ENCODE measurements at places on chromosomes 12 and 14.
A peak's percentile ranks its signal among the peaks of the same experiment; 100 is the strongest.

DNA sequence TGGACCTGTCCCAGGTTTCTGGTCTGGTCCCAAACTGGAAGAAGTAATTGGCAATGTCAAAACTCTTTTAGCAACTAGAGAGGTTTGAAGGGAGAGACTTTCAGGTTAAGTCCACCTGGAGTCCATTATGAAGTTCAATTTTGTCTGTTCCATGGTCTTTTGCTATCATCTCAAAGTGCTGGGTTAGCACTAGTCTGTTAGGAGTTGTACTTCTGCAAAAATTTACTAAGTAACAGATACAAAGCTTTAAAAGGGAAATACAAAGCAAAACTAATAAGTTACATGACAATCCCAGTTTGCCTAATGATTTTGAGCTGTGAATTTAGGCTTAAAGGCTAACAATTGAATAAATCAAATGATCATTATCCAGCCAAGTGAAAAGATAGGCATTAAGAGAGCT, 643.9 kb downstream of the C12orf50 start:
- no peak for DNase-seq

DNA sequence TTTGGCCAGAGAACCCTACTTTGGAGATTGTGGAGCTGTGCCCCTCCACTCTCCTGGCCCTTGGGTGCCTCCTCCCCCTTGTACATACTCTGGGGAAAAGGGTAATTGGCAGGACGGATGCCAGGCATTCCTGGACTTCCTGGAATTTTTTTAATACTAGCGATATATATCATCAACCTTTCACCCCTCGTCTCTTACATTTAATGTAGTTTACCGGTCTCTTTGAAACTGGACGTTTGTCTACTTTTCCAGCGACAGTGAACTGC, 767 bp upstream of the CRY1 start:
- no peak for DNase-seq

DNA sequence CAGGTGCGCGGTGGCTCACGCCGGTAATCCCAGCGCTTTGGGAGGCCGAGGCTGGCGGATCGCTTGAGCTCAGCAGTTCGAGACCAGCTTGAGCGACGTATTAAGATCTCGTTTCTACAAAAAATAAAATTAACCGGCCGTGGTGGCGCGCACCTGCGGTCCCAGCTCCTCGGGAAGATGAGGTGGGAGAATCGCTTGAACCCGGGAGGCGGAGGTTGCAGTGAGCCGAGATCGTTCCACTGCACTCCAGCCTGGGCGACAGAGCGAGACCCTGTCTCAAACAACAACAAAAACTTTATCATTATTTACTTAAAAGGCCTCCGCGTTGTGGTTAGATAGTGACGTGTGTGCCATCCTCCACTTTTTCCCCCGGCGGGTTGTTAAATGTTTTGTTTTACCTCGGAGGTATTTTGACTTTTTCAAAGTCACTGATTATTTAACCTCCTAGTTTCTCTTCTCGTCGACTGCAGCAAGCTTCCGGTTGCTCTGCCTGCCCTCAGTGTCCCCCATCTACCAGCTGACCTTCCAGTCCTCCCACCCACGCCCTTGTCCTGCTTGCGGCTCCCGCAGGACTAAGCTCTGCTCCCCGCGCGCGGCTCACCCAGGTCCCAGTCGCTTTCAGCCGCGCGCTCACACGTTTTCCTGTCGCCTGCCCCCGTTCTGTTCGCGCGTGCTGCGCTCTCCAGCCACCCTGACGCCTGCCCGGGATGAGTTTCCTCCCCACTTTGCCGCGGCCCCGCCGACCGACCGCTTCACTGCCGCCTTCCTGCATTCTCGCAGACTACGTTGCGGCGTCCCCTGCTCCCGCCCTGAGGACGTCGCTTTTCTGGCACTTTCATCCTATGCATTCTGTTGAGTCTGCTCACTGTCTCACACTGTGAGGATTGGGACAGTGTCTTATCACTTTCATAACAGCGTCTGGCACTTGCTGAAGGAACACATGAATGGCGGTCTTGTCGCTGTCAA, 1.2 kb upstream of the SCAF11 start:
- DNase-seq: peak; percentile 76

- DNase-seq: peak; percentile 49
These were observed 20.3 kb upstream of the SYCP3 start for GRCh38 chr12:101759396-101760047.

DNA sequence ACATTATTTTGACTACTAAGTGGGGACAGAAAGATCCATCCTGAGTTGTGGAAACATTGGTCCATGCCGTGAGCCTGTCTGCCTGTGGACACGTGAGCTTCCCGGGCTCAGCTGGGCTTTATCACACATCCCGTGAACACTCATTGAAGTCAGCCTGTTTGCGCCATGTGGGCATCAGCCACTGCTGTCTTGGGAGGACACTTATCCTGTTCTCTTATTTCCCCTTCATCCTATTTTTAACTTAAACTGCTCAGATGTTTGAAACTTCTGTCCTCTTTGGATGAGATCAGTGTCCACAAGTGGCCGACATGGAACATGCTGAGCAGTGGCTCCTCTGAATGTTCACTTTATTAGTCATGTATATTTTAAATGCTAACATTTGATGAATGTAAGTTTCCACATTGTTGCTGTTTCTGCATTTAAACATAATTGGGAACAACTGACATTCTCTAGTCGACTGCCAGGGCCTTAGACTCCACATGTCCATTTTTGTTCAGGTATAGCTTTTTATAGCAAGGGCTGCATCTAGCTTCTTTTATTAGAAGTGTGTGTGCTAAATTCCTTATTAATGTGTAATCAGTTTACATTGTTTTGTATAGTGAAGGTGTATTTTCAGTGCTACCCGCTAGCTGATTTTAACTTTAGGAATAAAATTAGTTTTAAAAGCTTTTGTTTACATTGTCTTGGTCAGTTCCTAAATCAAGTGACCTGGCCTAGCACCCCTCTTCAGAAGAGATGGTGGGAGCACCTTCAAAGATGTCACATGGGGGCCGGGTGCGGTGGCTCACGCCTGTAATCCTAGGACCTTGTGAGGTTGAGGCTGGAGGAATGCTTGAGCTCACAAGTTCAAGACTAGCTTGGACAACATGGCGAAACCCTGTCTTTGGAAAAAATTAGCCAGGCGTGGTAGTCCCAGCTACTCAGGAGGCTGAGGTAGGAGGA, 24.0 kb downstream of the RNF34 start:
- no peak for DNase-seq

- DNase-seq: peak; percentile 47
These were observed 1.1 kb upstream of the PRKAG1 start for GRCh38 chr12:49019443-49020324.

GRCh38 chr12:27460471-27460978, 14.0 kb downstream of the SMCO2 start:
- DNase-seq: no peak

DNA sequence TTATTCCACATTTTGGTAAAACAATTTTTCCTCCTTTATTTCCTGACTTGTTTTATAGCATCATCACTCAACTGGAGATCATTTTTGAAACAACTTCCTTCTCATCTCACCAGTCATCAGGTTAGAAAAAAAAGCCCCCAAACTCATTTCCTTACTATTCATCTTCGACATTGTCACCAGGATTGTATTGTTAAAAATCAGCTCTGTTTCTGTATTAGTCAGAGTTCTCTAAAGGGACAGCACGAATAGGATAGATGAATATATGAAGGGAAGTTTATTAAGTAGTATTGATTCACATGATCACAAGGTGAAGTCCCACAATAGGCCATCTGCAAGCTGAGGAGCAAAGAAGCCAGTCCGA, 392.6 kb downstream of the FUT8 start:
- DNase-seq: no peak

DNA sequence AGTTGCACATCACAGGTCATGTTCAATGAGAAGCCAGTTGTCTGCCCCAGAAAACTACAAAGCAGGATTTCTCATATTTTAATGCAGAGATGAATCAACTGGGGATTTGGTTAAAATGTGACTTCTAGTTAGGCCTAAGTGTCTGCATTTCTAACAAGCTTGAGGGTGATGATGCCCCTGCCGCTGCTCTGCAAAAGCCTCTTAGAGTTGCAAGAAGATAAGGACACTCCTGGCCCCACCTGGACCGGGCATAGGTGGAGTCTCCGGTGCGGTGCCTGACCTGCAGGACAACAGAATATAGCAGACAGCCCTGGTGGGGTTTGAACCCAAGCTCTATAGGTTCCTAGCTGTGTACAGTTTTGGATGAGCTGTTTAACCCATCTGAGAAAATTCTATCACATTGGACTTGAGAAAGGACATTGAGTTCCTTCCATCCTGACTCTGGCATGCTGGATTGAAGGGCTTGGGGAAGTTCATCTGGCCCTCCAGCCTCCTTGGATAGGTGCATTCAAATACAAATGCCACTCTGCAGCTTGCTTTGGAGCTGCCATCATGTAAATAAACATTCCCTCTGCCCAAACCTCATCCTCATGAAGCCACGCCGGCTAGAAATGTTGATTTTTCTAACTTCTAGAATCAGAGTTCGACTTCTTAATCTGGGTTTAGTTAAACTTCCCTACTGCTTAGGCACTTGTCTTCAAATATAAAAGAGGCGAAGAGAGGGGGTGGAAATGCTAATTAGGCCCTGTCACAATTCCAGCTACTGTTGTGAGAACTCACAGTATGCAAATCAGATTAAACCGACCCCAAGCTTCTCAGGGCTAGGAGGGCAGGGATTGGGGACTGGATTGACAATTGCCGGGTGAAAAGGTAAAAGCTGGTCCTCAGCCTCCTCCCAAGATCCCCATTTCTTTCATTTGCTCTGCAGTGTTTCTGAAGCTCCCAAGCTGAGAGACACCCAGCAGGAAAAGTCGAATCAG, 1225.6 kb downstream of the VRK1 start:
- DNase-seq: no peak

- peak; percentile 64 for DNase-seq
These were observed 48.7 kb downstream of the NEUROD4 start for GRCh38 chr12:55068416-55069010.

DNA sequence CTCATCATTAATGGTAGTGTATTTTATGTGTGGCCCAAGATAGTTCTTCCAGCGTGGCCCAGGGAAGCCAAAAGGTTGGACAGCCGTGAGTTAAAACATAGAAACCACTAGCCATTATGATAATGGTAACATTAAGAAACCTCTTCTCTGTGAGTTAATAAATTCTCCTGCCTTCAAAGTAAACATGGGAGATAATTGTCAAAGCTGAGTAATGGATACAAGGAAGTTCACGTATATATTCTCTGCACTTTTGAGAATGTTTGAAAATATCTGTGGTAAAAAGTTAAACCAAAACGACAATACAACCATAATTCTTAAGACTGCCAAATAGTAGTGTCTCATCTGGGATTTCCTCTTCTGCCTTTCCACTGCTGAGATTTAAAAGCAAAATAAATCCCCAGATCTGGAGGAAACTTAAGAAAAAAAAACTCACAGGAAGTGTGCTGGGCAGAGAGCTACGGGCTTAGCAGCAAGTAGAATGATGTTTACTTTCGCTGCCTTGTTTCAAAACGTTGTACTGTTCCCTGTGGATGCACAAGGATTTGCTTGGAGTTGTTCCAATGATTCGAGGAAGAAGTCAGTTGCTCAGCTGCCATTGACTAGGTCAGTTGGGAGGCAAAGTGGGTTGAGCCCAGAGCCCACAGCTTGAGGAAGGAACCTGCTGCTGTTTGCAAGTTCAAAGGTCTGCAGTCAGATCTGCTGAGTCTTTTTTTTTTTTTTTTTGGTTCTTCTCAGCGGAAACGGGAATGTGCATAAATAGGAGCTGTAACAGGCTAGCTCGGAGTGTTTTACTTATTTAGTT, 1.7 kb downstream of the TPCN1 start:
- peak; percentile 74 for DNase-seq

GRCh38 chr14:106038263-106038662, 511.9 kb downstream of the TMEM121 start:
- DNase-seq: no peak

DNA sequence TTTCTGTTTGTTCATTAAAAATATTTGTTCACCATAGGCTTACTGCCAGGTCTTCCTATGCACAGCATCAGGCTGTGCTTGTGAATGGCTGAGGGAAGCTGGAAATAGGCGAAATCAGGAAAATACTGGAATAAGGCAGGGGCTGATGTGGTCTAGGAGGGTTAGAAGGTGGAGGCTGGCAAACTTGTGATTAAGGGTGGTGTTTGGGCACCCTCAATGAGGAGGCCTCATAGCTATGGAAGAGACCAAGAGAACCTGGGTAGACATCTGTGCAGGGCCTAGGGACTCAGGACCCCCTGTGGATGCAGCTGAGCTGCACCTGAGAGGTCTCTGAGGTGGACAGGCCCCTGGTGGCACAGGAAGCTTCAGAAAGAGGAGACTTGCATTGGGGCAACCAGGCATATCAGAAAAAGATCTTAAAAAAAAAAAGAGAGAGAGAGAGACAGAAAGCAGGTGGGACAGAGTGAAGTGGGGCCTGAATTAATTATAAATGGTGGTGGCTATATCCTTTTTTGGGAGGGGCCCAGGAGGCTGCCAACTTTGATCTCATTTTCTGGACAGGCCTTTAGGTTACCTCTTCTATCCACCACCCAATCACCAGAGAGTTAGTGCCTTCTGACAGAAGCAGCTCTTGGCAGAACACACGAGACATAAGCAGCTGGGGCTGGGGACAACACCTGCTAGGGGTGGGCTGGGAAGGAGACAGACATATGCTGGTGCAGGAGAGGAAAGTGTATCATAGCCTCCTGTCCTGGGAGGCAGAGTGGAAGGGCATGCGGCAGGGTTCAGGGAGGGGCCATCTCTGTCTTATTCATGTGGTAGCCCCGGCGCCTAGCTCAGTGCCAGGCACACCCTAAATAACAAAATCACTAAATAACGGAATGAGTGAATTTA, 46.7 kb upstream of the ATP23 start:
- no peak for DNase-seq

- peak; percentile 83 for DNase-seq
These were observed 3.4 kb downstream of the PLEKHG3 start for GRCh38 chr14:64707661-64708060.

GRCh38 chr14:38079268-38079667, 128.4 kb upstream of the SSTR1 start:
- no peak for DNase-seq

DNA sequence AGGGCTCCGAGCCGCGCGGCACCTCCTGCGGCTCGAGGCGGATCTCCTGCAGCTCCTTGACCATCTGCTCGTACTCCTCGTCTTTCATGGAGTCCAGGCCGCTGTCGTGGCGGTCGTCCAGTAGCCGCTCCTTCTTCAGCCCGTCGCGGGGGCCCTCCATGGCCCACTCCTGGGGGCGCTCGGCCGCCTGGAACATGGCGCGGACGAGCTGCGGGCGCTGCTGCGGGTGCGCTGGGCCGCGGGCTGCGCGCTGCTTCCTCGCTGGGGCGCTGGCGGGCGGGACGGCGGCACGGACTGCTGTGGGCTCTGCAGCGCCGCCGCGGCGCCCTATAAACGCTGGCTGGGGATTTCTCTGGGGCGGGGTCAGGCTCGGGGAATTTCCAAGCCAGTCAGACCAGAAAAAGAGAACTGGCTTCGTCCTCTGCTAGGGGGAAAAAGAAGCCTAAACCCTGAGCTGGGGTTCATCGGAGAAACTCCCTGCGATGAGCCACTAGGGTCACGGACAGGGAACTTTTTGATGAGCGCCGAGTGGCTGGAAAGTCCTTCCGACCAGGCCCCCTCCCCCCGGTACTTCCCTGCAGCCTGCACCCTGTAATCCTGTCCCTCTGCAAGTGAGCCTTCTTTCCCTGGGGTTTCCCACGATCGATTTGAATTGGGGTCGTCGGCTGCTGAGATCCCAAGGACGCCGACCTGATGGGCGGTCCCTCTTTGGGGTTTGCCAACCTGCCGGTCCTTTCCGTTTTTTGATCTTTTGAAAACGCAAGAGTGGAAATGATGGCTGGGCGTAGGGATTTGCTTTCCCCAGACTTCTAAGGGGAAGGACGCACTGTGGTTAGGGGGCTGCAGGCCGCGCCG, at the start of gene NFKBIA:
NFKBIA (minus strand) TSS at position 301 of the 855 bp plus-strand sequence; CDS start at position 196, 105 bp downstream.
- peak; percentile 97 for DNase-seq
